ENCODE measurements at places on chromosomes 1 and 21.

DNA sequence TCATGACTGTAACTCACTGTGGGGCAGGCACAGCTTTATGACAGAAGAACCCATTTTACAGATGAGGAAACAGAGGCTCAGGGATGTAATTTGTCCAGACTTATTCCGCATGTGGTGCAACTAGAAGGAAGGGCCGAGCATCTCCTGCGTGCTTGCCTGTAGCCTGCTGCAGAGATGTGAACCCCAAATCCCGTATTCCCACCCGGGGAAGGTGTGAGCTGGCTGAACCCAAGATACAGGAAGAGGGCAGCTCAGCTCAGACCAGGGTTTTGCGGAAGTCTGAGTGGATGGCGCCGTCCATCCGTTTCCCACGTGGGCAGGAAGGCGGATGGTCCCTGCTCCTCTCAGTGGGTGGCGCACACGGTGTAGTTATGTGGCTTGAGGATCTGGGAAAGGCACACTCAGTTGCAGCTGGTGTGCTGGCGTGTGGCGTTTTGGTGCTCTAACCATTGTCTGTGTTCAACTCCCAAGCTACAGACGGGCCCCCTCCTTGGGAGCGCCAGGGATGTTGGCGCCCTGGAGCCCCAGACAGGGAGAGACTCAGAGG lies 1.2 kb downstream of the CROCC start:
- DNase-seq, result no peak

DNA sequence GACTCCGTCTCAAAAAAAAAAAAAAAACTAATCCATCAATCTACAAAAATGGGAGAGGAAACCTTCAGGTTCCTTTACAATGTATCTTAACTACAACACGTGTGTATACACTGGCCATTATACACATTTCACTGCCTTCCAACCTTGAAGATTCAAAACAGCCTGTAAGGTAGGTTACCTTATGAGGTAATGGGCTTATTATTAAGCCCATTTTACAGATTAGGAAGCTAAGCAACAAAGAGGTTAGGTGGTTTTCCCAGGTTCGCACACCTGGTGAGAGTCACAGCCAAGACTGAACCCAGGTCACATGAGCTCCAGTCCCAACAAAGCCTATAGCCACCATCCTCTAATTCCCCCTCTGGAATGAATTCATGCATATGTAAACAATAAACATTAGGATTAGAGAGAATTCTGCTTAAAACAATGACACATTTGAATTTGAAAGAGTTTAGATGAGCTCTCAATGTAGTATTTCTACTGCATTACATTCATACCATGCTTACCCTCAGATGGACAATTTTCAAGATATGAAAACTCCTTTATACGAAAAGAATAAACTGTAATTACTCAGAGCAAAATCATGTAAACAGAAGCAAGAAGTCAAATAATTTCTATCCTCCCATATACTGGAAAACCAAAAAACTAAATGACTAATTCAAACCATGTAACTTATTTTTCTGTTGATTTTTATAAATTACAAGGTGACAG lies 54.8 kb downstream of the EIF4G3 start:
- no peak for DNase-seq

GRCh38 chr1:225156254-225156653 lies 226.8 kb downstream of the DNAH14 start:
- no peak for DNase-seq

DNA sequence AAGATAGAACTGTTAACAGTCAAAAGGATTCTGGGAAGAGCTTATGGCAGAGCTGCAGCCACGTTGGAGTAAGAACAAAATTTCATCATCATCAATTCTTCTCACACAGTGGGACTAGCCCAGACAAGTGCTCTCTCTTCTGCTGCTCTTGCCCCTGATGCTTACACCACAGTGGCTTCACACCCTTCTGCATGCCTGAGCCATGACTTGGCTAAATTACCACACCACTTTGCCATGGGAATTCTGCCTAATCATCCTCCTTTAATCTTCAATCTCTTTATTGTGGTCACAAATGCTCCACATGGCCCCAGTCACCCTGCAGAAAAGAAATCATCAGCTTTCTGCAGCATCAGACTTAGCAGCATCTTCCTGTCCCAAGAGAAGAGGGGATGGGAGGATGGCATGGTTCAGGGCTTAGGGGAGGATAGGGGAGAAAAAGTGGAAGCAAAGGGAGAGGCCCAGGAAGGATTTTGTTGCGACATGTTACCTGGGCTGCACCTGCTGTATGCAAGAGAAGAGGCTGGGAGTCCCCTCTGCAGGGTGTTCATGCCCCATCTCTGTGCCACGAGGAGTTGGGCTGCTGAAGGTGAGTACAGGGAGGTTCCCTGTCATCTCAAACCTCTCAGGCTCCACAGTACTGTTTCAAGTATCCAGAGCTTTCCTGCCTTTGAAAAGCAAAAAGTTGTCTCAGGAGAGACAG lies 9.0 kb upstream of the RPTN start:
- no peak for DNase-seq
